ENCODE measurements at places on chromosomes 12 and 14. TPM values are rescaled to one million over a fixed set of nuclear protein-coding genes. Genes with fewer than 3 reads are reported as not detected.

DNA sequence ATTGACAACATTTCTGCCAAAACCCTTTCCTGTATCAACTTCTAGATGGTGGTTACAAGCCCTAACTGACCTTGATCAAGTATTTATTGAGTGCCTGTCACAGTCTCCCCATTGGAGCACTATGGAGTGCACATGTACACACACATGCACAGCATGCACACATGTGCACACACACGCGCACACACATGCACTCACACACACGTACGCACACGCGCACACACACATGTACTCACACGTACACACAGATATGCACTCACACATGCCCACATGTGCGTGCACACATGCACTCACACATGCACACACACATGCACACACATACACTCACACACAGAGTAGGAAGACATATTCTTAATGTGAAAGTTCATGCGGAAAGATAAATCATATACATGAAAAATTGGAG lies 43.7 kb downstream of the MYRFL start:
- no peak for DNase-seq

DNA sequence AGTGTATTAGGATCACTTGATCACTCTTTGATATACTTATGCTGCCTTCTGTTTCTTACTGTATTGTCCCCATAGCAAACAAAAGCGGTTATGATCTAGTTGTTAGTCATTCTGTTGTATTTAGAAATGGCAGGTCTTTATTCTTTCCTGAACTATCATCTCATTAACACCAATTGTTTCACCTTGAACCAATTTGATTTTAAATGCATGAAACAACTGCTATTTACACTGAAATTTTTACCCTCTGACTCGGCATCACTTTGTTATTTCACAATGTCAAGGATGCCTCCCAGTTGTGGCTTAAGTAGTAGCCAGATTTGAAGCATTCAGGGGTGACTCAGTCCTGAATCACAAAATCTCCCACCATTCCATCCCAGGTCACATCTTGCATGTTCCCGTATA lies 303.5 kb downstream of the EGLN3 start:
- no peak for DNase-seq

DNA sequence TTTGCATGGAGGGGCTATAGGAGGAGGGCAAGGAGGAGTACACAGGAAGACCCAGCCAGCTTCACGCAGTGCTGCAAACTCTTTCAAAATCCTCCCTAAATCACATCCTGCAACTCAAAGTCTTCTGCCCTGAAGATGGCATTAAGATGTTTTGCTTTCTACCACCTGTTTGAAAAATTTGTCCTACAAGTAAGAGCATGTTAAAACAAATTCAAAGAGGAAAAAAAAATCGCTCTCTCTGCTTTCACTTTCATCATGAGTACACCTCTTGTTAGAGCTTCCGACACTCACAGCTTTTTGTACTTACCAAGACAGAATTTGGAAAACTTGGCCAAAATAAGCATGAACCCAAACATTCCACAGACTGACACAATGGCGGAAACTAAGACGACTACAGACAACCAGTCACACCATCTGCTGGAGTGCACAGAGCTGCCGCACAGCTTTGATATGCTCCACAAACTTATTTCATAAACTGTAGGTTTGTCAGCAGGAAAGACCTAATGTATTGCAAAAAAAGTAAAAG lies 21.3 kb downstream of the GCH1 start:
- DNase-seq = no peak

- DNase-seq = peak; percentile 78
These were observed 21.4 kb upstream of the IGF1 start for GRCh38 chr12:102501773-102502172.

GRCh38 chr14:102013669-102014200 lies 49.4 kb downstream of the DYNC1H1 start:
- DNase-seq = no peak

GRCh38 chr14:98886982-98887381 lies 385.0 kb downstream of the BCL11B start:
- DNase-seq = no peak

RALGAPA1 gene
- total RNA-seq = 135 TPM

TMEM132C gene
- 7.7 TPM for total RNA-seq

Data from uterus (tissue), 4 donors.